ENCODE measurements at places on chromosomes 3 and 15.

GRCh38 chr3:55658690-55659562 lies 171.8 kb upstream of the WNT5A start:
- no peak for DNase-seq

DNA sequence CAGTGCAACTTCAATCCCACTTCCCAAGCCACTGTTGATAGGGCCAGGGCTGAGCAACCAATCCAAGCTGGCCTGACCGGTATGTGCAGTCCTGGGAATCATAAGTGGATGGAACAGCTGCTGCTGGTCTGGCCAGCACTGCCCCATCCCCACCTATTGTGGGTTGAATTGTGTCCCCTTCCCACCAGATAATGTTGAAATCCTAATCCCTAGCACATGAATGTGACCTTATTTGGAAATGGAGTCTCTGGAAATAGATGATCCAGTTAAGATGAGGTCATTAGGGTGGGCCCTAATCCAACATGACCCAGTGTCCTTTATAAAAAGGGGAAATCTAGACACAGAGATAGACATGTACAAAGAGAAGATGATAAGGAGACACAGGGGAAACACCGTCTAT lies 13.7 kb upstream of the PDIA5 start:
- no peak for DNase-seq

- no peak for DNase-seq
These were observed 94.2 kb downstream of the MINAR1 start for GRCh38 chr15:79526376-79526775.

DNA sequence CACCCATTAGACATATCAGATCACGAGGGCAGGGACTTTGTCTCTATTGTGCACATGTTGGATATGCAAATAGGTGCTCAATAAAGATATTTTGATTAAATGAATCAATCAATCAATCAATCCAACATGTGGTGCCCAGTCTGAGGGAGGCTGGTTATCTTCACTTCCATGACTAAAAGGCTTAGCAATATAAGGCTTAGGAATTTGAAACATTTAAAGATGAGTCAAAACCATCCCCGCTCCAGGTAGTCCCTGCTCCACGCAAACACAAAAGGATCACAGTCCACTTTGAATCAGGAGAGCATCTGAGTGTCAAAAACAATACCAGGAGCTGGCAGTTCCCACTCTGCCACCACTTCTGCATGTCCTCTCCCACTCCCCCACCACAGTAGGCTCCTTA lies 25.8 kb upstream of the PRICKLE2 start:
- DNase-seq = no peak

- DNase-seq = no peak
These were observed 184.0 kb downstream of the KCNAB1 start for GRCh38 chr3:156304406-156304805.

- no peak for DNase-seq
These were observed 13.8 kb downstream of the CLDN18 start for GRCh38 chr3:138023754-138024153.

DNA sequence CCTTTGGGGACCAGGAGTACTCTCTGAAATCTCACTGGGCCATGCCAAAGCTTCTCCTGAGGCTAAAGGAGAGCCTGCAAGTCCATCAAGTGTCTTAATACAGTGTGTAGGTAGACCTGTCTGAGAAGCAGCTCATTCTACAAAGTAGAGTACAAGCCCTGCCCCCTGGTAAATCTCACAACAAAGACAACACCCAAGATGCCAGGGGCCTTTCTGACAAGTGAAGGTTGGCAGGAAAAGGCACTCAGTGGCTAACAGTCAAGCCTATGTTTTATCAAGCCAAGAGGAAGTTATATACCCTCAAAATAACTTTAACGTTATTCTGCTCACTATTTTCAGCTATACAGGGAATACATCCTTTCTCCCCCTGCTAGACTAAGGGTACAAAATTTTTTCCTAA lies 58.3 kb downstream of the NMNAT3 start:
- DNase-seq = no peak
